ENCODE measurements at places on chromosomes 12 and 14.
A peak's percentile ranks its signal among the peaks of the same experiment; 100 is the strongest.

DNA sequence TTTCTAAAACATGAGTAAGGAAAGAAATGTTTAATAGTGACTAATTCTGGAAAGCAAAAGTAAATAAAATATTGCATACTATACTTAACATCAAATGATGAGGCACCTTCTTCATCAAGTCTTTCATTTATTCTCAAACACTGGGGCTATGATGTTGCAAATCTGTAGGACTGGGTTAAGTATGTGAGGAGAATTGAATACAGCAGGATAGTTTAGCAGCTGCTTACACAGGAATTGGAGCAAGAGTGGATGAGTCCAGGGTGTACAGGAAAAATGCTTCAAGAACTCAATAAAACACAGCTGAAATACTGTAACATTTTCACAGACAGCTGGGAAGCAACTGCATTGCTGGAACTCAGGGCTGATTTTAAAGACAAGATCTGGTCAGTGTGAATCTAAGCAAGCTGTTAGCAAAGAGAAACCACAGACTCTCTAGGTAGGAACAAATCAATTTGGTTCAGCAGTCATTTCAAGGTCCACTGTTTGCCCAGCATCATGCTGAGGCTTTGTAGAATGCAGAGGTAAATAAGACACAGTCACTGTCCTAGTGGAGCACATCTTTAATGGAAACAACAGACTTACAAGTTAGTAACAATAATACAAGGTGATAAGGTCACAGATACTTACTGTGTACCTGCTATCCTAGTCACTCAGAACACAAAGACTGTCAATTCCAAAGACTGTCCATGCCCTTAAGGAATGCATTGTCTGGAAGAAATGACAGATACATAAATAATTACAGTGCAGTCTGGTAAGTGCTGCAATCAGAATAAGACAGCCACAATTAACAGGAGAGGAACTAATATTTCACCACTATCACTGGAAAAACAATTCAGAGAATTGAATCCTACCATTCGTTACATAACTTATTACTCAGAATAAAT lies 96.8 kb upstream of the DACT1 start:
- DNase-seq: no peak

DNA sequence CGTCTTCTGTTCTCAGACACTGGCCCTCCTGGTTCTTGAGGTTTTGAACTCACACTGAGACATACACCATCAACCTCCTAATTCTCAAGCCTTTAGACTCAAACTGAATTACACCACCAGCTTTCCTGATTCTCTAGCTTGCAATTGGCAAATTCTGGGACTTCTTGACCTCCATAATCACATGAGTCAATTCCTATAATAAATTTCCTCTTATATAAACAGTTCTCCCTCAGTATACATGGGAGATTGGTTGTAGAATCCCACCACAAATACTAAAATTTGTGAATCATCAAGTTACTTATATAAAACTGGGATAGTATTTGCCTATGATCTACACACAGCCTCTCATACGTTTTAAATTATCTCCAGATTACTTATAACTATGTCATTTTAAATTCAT lies 162.2 kb downstream of the DIO2 start:
- DNase-seq: no peak

DNA sequence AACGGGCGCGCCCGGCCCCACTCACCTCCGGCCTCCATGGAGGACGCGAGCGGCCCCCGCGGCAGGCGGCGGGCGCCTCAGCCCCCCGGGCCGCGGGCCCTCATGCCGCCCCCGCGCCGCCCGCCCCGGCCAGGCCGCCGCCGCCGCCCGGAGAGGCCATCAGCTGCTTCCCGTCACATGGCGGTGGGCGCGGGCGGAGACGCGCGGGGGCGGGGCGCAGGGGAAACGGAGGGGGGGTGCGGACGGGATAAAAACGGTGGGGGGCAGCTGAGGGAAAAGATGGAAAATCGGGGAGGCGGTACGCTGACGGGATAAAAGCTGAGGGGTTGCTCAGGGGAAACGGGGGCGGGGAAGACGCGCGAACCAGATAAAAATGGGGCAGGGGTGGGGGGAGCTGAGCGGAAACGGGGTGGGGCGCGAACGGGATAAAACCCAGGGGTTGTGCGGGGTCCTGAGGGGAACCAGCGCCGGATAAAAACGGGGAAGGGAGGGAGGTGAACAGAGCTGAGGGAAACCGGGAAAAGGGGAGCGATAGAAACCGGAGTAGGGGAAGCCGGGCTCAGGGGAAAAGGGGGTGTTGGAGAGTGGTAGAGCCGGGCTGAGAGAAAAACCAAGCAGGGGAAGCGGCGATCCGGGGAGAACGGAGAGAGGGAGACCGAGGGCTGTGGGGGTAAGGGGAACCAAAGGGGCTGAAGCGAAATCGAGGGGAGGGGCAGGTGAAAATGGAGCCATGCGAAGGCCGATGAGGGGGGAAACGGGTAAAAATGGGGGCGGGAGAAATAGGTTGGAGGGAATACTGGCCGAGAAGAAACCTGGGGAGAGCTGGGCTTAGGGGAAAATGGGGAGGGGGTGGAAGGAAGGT lies at the start of gene WSB2:
WSB2 (minus strand) TSS at position 169 of the 862 bp plus-strand sequence; CDS start at position 38, 131 bp downstream.
- peak; percentile 41 for DNase-seq

GRCh38 chr12:15011162-15011561 lies 38.3 kb downstream of the PDE6H start:
- no peak for DNase-seq

- peak; percentile 66 for DNase-seq
Measured at GRCh38 chr12:68675101-68675842, 11.5 kb upstream of the NUP107 start.

DNA sequence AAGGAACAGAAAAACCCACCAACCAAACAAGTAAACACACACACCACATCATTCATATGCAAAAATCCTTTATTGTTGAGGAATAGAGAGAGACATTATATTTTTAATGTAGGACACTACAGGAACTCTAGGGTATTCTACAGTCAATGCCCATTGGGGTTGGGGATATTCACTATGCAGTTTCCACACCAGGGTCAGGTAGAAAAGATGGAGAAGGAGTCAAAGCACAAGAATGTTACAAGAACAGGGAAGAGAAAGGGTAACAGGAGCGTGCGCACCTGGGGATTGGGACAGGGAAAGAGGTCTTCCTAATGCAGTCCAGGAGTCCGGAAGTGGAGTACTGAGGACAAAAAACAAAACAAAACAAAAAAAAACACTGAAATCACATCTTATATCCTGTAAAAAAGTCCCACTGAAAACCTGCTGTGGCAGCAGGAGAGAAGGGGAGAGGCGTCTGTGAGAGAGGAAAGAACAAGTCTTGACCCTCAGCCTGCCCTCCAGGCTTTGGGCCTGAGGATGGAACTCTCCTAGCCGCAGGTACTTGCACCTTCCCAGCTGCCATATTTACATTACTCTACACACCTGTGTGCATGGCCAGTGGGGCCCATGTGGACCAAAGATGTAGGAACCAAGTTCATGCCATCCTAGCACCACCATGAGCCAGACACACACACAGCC lies 3.7 kb upstream of the ZBTB39 start:
- no peak for DNase-seq

GRCh38 chr14:103122947-103123633 lies at the start of gene TNFAIP2:
TSS of gene TNFAIP2 (plus strand) at chr14:103123461. CDS start at chr14:103126458, 2,997 bp downstream.
- no peak for DNase-seq

- no peak for DNase-seq
Measured at GRCh38 chr12:19894803-19895202, 455.5 kb downstream of the AEBP2 start.

DNA sequence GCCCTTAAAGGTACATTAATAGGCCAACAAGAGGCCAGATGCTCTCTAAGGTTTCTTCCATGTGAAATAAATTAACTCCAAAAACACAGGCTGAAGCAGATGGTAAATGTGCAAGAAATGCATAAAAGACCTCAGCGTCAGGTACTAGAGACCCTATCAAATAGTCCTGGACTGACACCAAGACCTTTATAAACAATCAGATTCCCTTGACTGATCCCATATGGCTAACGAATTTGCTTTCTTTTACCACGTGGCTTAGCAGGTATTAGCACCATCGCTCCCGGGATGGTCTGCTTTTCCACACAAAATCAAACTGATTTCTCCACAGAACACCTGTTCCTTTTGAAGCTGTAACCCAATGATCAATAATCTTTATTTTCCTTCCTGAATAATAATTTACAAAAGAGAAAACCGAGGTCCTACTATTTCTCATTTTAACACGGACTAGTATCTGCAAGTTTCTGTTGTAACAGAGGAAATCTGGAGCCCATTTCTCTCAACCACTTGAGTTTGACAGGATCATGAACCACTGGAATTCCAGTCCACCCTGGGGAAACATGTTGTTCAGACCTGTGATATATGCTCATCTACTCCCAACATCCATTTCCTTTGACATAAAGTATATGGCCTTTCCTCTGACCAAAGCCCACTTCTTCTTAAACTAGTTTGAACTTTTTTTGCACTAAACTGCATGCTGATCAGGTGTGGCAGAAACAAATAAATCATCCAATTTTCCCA lies 48.2 kb upstream of the DAAM1 start:
- no peak for DNase-seq

DNA sequence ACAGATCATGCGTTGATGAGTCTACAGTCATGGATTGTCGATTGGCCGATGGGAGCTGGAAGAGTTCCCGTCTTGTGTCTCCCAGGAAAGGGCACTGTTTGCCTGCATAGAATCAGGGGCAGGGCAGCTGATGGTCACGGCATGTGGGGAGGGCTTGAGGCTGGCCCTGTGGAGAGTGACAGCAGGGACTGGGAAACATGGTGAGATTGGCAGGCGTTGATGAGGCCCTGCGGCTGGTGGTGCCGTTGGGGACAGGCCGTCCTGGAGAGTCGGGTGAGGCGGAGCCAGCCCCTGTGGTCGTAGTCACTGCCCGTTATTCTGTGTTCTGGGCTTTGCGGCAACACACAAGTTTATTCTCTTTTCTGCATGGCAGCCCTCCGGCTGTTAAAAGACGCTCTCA lies 52.9 kb downstream of the TECPR2 start:
- DNase-seq: no peak

DNA sequence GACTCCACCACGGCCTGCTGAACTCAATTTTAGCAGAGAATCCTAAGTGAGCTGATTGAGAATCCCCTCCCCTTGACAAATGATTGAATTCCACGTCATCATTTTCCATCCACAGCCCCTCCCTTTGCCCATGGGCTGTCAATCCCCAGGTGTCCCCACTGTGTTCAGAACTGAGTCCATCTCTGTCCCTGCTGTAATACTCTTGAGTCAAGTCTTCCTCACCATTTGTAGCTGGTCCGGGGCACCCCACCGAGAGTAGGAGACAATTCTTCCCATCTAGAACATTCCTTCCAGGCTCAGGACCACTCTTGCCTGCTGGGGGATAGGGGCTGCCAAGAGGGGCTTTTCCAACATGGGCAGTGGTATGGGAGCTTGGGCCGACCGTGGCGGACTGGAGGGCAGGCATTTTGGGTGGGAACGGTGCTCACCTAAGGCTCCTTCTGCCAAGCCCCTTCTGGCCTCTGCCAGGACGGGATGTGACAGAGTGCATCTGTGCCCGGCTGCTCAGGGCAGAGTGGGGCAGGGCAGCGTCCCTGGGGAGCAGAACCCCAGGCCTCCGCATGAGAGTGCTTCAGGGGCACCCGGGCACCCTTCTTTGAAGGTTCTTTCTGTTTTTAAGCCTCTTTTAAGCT lies 218.1 kb upstream of the RTL1 start:
- DNase-seq: no peak

- DNase-seq: no peak
Measured at GRCh38 chr12:104758771-104759170, 199.3 kb downstream of the SLC41A2 start.

GRCh38 chr14:97707603-97708002 lies 910.4 kb downstream of the VRK1 start:
- no peak for DNase-seq

DNA sequence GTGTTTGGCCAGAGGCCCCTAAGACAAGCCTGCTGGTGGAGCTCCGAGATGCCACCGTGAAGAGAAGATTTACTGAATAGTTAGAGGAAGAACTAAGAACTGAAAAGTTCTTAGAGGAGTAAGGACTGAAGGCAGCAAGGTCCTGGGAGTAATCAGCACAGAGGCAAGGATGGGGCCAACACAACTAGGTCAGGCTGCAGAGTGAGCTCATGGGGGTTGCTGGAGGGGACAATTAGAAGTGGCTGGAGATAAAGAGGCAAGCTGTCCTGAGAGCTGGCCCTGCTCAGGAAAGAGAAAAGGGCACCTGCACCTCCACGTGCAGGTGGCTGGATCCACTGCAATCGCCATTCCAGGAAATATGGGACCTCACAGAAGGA lies 52.7 kb downstream of the NFKBIA start:
- DNase-seq: no peak

DNA sequence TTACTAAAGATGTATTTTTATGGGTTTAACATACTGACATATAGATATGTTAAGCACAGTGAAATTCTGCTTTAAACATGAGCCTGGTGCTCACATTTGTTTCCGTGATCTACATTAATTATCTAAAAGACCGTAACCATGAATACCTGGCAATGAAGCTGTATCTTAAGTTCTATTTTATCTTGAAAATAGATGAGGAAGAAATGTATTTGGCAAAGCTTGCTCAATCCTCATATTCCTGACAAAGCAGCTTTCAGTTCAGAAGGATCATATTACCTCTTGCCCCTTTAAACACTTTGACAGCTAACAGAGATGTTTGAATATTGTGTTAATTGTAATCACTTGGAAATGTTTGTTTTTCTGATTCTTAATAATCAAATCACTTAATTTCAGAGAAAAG lies 9.8 kb downstream of the EPYC start:
- no peak for DNase-seq

GRCh38 chr12:16243487-16244412 lies 33.7 kb downstream of the SLC15A5 start:
- DNase-seq: no peak

DNA sequence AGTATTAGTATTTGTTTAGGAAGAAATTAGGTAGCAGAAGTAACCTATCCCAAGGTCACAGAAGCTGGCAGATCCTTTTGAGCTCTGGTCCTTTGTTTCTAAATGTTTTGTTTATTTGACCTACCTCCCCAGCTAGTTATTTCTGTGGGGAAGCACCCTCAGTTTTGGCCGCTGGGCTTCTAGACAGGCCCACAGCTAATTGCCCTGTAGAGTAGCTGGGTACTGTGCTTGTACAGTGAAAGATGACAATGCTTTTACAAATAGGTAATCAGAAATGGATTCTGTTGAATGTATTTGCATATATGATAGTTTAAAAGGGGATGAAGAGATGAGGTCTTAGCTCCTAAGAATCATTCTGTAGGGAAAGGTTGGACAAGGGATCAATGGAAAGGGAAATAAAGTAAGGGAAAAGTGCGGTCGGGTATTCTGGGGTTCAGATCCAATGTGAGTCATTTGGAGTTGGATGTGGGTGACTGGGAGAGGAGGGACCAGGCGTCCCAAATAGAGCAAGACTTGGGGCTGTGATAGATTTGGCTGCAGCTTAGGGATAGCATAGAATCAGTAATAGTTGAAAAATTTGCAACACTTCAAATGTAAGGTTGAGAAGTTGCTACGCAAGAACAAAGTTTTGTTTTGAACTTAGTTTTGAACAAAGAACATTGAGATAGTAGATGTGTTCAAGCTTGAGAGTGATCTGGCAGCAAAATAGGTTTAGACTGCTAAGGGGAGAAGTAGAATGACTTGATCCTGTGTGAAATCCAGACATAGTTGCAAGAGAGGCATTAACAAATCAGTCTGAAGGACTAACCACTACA lies 3.6 kb downstream of the NUDT4 start:
- DNase-seq: no peak

All from thymus (tissue), 14 donors.